ENCODE measurements at places on chromosomes 2 and 18.

DNA sequence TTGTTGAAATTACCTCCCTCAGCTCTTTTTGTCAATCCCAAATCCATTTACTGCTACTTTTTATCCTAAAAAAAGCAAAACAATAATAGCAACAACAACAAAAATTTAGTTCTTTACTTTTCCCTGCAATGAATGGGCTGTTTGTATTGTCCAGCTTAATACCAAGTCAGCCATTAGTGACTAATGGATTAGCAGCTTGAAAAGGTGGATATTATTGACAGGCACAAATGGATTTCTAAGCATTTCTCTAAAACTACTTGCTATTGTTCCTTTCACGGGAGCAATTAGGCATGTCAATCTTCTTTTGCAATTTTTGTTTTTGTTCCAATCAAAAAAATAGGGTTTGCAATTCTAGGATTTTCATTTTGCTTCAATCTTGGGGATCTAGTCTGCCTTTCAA lies 32.1 kb upstream of the SPAG16 start:
- no peak for DNase-seq

GRCh38 chr2:132804051-132804450 lies 134.0 kb upstream of the LYPD1 start:
- DNase-seq: peak; percentile 77

GRCh38 chr2:216735086-216735485 lies 39.7 kb upstream of the IGFBP5 start:
- DNase-seq: no peak

- DNase-seq: no peak
Measured at GRCh38 chr2:8729939-8730338, 48.1 kb downstream of the ID2 start.

DNA sequence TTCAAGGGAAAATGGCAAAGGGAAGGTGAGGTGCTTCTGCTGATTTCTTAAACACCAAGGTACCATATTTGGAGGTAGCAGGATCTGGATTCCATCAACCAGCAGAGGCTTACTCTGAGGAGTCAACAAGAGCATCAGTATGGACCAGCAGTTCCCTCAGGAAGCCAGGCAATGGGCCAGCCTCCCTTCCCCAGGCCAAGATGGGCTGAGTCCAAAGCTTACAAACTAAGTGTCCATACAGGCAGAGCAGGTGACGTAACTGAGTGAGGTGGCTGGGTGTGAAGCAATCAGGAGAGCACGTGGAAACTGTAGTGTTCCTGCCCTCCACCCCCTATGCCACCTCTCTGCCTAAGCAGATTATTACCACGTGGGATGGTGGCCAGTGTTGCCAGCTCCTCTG lies 134.2 kb upstream of the HNRNPA3 start:
- peak; percentile 39 for DNase-seq

DNA sequence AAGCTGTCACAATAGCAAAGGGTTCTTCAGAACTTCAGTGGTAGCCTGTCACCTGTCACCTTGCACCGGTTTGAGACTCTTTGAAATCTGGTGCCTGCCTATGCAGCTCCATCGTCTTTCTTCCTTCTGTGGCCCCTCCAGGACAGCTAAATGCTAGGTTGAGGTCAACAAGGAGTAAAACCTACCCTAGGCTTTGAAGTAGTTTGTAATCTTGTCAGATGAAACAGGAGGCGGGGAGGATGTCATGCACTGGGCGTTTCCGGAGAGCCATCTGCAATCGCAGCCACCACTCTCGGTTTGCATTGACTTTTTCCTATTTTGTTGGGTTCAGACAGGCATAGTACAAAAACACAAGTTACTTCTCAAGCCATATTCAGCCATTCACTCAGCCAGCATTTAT lies 116.7 kb downstream of the LPIN1 start:
- DNase-seq: no peak

DNA sequence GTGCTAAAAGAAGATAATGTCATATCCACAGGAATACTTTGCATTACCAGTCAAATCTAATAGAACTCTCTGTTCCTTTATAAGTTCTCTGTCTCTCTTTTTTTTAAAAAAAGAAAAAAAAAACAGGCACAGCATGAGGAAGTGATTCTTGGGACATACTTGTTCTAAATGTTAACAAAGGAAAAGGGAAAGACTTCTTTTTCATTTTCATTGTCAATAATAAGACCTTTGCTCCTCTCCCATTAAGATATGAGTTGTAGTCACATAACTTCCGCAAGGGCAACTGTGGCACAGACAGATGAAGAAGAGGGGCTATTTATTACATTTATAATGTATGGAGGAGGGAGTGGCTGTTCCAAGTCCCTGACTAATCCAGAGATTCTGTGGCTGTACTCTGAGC lies 4.7 kb downstream of the CD302 start:
- DNase-seq: no peak

GRCh38 chr2:65749545-65749944 lies 317.1 kb upstream of the SPRED2 start:
- DNase-seq: no peak

- no peak for DNase-seq
Measured at GRCh38 chr18:70243131-70243929, 37.8 kb upstream of the RTTN start.

DNA sequence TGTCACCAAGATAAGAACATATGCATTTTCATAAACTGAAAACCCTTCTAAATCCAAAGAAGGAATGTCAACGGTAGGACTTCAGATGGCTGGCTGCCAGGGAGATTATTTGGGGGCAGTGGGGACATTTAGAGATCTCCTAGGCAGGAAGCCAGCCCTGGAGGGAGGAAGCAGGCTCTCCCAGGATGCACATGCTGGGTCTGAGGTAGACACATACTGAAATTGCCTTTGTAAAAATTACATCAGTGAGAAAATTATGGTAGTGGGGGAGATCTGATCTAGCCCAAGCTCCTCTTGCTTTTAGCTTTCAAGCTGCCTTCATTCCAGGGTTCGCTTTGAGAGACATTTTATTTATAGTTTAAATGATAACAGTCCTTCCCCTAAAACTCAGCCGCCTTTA lies 24.1 kb downstream of the MPP4 start:
- no peak for DNase-seq

GRCh38 chr2:13413989-13414388 lies 697.3 kb downstream of the TRIB2 start:
- no peak for DNase-seq

DNA sequence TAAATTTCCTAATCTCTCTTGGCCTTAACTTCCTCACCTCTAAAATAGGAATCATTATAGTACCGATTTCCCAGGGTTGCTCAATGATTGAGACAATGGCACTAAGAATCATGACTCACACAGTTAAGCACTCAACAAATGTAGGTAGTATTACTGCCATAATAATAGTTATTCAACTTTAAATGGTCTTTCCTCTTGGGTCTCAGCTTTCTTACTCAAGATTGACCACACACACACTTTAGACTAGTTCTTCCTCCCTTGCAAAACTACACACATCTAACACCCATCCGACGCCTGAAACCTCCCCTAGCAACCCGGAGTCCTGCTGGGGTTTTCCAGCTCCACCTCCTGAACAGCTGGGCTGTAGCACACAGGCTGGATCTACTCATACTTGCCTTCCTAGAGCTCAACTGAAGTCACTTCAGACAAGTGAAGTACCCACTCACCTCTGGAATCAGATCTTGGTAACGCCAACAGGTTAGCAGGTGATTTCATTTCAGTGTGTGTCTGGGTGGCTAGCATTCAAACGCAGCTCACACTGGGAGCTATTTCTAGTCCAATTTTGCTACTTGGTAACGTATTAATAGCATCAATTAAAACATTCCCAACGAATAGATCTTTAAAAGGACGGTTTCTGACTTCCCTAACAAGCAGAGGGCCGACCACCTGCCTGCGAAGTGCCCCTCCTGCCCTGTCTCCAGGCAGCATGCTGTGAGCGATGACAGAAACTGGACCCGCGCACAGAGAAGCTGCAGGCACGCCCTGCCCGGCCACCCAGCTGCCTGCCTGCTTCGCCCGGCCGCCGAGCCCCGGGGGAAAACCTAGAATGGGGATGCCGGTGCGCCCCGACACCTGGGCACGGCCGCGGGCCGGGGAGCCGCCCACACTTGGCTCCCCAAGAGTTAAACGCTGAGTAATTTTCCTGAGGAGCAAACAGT lies 1.1 kb downstream of the UXS1 start:
- peak; percentile 29 for DNase-seq

GRCh38 chr2:121746071-121746578 lies 9.3 kb upstream of the TSN start:
- DNase-seq: no peak

GRCh38 chr2:187408926-187409325 lies 39.1 kb downstream of the CALCRL start:
- peak; percentile 4 for DNase-seq

GRCh38 chr2:157476953-157477709 lies 33.2 kb upstream of the CYTIP start:
- DNase-seq: no peak

- no peak for DNase-seq
Measured at GRCh38 chr18:44686156-44686555, 5.5 kb downstream of the SETBP1 start.

DNA sequence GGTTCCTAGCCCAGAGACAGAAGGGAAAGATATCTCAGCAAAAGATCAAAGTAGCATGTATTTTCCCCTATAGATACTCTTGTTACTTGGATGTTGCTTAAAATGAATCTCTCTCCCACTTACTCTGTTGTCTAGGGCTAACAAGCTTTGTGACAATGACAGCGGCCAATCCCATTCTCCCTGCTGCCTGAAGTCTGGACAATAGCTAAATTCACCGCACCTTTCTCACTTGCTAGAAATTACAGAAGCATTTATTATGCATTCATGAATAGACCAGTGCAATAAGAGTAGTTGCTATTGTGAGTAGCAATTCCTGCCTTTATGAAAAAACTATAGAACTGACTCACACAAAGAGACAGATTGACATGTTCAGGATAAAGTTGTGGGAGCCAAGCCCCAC lies 42.2 kb upstream of the ZC3H15 start:
- DNase-seq: no peak

DNA sequence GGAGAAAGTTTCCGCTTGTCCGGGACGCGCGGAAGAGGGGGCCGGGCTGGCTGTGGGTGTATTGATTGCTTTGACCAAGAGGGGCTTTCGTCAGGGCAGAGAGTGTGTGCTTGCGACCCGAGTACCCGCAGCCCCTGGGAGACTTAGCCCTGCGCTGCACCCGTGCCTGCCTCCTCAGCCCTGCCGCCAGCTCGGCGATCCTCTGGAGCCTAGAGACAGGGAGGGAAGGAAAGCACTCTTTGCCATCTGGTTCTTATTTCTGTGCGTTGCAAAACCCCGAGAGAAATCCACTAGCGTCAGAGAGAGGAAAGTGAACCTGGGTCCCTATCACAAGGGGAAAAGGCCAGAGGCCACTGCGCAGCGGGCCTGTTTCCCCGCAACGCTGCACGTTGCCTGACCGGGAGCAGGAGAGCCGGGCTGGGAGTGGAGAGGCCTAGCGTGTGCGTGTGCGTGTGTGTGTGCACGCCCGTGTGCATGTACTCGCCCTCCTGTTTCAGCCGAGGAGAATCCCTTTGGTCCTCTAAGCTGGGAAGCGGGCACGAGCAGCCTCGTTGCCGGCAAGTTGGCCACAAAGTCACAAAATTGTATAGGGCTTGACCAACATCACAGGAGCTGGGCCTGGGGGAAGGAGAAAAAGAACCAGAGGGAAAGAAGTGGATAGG lies 1.7 kb downstream of the SIX3 start:
- DNase-seq: no peak

GRCh38 chr2:170271340-170271739 lies 93.4 kb downstream of the MYO3B start:
- DNase-seq: no peak
